ENCODE measurements at places on chromosomes 7 and 10.

DNA sequence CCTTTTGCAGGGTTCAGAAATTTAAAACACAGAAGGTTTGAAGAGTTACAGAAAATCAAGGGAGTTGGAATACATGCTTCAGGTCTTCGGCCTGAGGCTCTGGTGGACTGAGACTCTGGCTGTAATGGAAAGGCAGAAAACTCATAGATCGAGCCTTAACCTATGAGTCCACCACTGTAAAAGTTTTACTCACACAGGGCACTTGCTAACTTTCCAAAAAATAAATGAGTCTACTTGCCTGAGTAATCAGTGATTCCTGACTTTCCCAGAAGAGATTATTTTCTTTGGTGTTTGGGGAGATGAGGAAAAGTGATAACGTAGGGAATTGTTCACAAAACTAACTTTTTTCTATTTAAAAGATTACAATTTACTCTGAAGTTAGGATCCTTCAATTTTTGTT lies 108.0 kb downstream of the MBL2 start:
- no peak for DNase-seq

DNA sequence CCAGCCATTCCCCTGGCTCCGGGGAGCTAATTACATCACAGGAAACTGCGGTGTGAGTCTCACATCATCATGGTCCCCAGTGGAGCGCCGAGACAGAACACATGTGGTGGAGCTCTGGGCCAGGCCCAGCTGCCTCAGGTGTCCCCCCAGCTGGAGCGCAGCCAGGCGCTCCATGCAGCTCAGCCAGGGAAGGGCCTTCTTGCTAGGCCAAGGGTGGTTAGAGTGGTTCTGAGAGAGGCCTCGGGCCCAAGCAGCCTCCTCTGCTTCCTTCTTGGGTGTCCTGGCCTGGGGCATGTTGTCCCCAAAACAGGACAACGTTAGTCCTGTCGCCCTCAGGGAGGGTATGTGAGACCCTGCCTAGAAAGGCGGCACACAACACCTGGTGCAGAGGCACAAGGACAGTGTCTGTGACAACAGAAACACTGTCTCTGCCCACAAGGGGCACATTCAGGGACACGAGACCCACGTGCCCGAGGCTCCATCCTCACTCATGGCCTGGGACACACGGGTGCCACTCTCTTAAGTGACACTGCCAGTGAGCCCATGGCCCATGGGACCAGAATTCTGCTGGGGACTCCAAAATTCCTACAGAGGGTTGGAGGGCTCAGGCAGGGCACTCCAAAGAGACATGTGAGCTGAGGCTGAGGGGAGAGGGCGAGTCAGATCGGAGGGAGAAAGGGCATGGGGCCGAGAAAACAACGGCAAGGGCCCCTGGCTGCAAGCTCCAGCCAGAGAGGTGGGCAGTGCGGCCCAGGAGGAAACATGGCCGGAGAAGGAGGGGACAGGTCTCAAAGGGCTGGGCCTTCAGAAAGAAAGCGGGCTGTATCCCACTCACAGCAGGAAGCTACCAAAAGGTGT lies 37.0 kb upstream of the RET start:
- DNase-seq = no peak

- no peak for DNase-seq
Observed at GRCh38 chr10:110533149-110533548, 34.3 kb upstream of the SMC3 start.

DNA sequence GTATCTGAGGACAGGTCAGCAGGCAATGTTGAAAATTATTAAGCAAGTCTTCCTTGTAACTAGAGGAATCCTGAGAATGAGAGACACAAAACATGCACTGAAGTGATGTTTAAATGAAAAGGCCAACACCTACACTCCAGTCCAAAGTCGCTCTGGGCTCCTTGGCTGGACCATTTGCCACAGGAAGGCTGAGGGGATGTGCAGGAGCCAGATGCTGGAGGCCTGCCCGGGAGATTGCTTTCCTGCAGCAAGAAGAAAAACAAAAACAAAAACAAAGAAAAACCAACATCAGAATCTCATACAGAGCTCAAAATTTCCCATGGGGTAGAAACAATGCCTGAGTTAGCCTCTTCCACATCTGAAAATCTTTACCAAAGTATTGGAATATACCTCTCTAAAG lies 157.0 kb downstream of the DGKI start:
- no peak for DNase-seq

DNA sequence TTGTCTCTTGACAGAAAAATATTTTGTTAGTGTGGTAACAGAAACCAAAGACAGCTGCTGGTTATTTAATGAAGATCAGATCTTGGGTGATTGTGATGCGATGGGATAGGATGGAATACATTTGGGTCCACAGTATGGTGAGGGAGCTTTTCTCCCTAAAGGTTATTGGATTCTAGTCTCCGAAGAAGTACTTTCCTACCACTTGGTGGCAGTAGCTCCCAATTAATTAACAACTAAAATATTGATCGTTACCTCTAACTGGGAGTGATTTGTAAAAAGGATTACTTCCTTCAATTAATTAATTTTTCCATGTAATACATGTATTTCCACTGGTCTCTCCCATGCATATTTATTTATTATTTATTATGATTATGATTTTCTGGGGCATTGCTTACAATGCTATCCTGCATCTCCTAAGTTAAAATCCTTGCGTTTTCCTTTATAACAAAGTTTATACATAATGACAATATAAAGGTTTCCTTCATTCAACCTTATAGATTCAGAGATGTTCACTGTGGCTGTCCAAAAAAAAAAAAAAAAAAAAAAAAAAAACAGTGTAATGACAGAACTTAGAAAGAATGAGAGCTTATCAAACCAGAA lies 25.6 kb downstream of the TMEM196 start:
- DNase-seq = no peak

DNA sequence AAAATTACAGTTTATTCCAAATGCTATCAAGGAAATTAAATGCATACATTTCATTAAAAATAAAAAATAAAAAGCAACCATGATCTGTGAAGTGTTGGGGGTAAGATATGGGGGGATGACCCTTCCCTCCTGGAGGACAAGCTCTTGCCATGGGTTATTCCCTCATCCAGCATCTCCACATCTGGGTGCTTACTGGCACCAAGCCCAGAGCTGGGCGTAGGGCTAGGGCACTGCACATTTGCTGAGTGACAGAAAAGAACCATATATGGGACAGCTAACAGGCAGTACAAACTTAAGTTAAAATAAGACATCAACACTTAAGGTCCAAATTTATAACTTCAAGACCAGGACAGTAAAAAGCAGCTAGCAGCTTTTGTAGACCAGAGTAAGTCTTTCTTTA lies 10.2 kb downstream of the CCDC6 start:
- DNase-seq = no peak

- DNase-seq = no peak
Observed at GRCh38 chr7:17802056-17802455, 138.2 kb downstream of the SNX13 start.

DNA sequence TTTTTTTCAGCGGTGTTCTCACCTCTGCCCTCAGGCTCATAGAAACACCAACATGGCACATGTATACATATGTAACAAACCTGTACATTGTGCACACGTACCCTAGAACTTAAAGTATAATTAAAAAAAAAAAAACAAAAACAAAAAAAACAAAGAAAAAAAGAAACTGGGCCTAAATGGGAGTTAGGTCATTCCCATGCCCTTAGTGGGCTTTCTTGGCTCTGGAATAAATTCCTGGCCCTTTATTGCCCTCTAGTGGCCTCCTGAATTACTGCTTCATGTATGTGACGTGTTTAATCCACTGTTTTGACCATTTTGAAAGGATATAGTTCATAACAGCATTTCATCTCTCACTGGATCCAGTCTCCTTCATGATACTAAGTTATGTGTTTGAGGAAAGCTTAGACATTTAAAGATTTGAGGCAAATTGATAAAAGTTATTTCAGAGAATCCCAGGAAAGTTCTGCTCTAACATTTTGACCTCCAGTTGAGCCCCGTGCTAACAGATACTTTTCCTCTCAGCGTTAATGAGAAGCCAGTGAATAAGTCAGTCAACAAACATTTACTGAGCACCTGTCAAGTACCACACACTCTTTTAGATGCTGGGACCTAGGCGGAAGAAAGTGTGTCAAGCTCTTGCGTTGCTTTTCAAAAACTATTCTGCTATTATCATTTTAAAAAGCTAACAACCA lies 54.7 kb upstream of the SYPL1 start:
- no peak for DNase-seq

DNA sequence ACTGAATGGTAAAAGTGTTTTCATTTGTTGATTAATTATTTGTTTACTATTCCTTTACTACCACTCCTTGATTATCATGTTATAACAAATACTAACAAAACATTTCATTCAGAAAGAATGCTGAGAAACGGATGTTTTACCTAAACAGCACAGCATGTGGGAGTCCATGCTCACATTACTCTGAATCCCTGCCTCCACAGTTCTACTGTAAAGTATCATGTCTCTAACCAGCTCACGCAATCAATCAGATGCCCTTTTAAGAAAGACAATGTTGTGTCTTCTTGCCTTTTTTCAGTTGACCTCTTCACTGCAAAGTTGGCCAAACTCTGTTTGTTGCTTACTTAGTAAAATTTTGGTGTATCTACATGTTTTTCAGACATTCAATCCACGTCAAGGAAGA lies 232.5 kb upstream of the MDFIC start:
- no peak for DNase-seq
